ENCODE measurements at places on chromosomes 7 and 10.

- no peak for DNase-seq
These were observed 20.4 kb downstream of the GRID2IP start for GRCh38 chr7:6530626-6531491.

DNA sequence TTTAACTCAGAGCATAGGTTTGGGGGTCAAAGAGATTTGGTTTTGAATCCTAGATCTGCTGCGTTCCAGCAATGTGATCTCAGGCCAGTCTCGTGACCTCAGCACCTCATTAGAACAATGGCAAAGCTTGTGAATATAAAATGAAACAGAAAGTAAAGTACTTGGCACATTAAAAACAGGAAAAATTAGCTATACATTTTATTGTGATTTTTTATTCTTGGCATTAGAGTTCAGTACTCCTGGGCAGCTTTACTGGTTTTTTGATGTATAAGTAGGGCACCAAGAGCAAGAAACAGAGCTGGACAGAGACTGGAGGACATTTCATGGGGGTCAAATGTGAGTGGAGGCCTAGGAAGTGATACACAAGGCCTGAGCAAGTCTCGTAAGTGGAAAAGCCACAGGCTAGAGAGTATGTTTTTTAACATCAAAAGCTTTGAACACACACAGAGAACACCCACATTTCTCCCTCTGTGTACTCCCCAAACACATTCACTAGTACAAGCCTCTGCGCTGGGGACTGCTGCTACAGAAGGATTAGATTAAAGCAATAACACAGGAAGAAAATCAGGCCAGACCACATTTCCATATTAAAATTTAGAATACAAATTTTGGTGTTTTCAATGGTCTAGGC is 157.2 kb upstream of the SLC25A13 start:
- DNase-seq = no peak

GRCh38 chr7:159013825-159014289 is 130.8 kb downstream of the VIPR2 start:
- DNase-seq = no peak

DNA sequence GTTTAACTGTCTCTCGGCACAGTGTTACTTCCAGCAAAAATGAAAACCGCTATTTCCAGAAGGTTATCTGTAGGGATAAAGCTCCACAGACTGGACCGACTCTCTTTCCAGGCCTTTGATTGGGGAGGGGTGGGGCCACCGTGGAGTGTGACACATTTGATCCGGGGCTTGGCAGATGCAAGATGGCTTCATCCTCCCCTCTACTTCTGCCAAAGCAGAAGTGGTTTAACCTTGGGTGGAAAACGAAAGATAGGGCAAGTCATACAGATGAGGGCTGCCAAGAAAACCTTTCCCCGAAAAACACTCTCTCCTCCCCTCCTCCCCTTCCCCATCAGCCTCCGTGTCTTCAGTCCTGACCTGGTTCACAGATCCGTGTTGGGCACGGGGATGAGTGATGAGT is 139.7 kb upstream of the SH2B2 start:
- DNase-seq = no peak

GRCh38 chr10:105545101-105545500 is 904.0 kb downstream of the SORCS3 start:
- DNase-seq = no peak
